Fibroblast of skin of scalp (primary cell): ENCODE measurements at places on chromosomes 1 and 21.

GRCh38 chr1:229344139-229344538 is 1.3 kb upstream of the CCSAP start:
- no peak for DNase-seq

DNA sequence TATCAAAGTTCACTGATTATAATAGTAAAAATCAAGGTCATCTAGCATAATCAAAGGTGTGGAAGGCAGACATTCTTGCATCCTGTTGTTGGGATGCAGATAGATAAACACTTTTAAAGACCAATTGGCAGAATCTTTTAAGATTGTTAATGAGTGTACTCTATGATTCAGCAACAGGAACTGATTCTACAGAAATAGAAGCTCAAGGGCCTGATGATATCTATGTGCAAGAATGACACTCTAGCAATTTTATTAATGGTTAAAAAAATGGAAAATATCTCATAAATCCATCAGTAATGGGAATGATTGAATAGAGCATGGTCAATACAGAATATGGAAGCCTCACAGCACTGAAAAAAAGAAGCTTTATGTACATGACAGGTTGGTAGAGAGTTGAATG is 2.2 kb upstream of the ATP1A4 start:
- DNase-seq: peak; percentile 50

- no peak for DNase-seq
Measured at GRCh38 chr21:18812308-18812707, 408.7 kb upstream of the TMPRSS15 start.

DNA sequence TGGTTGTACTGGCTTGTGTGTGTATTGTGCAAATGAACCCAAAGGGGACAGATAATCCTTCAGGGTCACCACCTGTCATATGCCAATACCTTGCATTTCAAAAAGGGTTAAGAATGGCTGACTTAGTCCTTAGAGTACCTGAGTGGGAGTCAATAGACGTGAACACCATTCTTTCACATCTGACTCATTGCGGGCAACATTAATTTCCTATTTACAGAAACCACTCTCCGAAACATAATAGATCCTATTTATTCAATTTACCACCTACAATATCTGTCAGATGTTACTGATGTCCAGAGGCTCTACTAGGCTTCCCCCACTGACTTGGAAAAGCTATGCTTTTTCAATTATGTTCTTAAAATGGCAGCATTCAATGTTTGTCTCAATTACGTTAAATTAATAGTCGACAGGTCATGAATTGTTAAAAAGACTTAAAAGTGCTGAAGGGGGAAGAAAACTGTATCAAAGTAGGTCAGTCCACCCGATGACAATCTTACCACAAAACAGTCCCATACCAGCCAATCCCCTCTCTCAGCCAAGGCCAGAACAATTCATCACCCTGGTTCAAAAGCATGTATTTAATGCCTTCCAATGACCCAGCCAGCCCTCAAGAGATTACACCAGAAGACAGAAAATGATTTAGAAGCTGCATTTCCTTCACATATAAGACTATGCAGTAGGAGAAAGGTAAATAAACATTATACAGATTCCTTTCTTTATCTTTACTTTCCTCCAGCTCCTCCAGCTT is 48.6 kb upstream of the PLA2G2C start:
- no peak for DNase-seq

DNA sequence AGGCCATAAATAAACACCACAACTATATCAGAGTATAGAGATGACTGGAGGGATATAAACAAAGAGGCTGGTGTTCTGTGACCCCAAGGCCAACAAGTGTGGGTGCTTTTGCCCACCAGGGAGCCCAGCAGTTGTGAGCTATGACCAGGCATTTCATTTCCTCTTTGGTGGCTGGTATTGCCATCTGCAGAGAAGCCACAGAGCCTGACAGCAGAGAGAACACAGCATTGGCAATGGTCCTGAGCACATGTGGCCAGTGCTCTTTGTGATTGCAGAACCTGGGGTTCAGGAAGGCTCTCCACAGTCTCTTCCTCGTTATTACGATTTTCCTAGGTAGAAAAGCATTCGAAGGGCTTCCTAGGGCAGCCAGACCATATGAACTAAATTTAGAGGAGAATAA is 112.3 kb downstream of the TM2D1 start:
- DNase-seq: no peak

DNA sequence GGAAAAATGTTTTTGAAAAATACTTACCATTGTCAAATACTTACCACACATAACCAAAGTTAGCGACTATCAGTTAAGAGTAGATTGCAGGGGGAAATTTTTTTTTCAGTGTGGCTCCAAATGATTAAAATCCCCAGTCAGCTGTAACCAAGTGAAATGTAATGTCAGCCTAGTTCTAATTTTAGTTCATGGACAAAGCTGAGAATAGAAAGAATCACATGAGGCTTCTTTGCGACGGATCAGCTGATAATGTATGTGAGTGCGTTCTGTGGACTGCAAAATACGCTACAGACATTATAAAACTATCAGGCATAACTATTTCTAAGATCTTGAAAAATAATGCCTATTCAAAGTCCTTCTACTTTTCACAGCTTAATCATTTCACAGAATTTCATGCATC is at the start of gene LRRC39:
LRRC39 (minus strand) TSS at position 166 of the 400 bp plus-strand sequence. CDS start 9,740 bp downstream, outside the sequence.
- no peak for DNase-seq

GRCh38 chr1:176696109-176696508 is 233.1 kb downstream of the PAPPA2 start:
- peak; percentile 17 for DNase-seq

GRCh38 chr1:32334274-32334861 is 1.7 kb downstream of the MARCKSL1 start:
- no peak for DNase-seq

- no peak for DNase-seq
Measured at GRCh38 chr1:203546274-203546673, 52.3 kb downstream of the OPTC start.

DNA sequence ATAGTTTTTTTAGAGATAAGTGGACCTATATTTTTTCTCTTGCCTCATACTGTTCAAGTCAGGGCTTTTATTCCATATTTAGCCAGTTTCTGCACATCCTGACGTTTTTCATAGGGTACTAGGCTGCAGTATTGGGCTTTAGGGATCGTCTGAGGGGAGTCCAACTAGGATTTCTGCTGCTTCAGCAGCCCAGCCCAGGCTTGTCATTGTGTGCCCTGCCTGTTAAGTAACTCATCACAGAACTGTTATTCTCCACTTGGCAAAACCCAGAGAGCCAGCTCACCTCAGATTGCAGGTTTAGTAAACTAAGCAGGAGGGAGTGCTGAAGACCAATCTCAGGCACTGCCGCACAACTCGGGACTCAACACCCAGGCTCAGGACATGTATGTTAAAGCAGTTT is 2.8 kb downstream of the GALNT2 start:
- no peak for DNase-seq

GRCh38 chr1:18537386-18538306 is 56.9 kb downstream of the KLHDC7A start:
- DNase-seq: no peak

DNA sequence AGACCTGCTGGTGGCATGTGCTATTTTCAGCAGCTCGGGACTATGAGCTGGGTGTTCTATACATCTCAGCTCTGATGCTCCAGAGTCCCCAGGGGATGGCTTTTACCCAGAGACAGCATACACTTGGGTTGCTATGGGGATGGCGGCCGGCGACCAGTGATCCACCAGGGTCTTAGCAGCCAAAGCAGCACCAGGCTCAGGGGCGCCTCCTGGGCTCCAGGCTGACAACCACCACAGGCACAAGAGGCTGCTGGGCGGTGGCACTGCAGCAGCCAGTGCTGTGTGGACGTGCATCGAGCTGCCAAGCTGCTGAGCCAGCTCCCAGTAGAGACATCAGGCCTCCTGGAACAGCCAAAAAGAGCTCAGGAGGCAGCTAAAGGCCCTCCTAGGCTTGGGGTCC is 37.6 kb upstream of the CLSTN1 start:
- no peak for DNase-seq

DNA sequence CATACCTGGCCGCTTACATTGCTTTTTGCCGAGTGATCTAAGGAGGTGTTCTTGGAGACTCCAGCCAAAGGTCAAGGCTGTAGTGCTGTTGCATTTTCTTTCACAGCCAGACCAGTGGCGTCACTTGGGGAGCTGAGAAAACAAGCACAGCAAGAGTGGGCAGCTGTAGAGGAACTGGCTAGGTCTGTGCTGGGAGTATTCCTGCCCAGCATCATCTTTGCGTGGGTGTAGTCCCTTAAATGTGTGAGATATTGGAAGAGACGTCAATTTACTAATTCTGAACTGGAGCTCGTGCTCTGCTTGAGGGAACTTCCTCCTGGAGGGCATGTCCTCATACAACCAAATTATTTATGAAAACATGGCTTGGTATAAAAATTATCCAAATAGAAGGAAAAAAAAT is 10.2 kb downstream of the UBIAD1 start:
- DNase-seq: no peak

DNA sequence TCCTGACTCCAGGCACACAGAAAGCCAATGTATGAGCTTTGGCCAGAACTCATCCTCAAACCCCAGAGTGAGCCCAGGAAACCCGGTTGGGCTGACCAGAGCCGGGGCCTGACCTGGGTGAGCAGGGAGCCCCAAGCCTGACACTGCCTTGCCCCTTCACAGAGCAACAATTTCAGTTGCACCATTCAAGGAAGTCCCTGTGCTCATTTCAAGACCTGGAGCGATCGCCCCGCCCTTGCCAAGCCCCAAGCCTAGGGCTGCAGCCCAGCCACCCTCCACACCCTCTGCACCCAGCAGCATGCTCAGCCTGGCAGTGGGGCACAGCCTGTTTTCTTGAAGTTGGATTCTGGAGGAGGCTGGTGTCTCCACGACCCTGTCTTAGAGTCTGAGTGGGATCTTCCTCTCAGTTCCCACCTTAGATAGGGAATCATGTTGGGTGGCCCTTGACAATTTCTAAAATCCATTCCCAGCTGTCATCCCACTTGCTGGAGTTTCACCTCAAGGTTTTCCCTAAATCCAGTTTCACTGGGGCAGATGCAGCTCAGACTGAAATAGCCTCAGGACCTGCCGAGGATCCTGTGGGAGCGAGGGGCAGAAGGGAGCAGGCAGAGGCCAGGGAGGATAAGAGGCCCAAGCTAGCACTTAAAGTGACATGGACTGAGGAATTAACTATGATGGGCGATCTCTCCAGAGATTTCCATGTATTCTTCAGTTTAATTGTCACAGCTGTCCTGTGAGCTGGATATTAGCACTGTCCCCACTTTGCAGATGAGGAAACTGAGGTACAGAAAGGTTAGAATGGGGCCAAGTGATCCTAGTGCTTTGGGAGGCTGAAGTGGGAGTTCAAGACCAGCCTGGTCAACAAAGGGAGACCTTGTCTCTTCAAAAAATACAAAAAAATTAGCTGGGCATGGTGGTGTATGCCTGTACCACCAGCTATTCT is 2.5 kb downstream of the NBL1 start:
- DNase-seq: no peak

DNA sequence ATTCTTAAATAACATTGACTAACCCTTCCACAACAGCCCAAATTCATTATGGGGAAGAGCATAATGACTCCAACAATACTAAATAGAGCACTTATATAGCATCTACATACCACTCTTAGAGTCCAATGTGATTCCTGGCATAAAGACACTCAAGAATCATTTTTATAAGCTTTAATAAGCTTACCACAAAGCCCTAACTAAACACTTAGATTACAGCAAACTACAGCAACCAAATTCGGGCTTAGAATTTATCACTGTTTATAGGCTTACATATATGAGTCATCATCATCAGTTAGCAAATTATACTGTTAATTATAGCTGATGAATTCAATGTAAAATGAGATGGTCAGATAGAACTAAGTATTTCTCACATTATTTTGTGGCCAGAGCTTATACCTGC is 7.3 kb downstream of the SCYL3 start:
- no peak for DNase-seq

GRCh38 chr1:156124557-156125483 is 10.3 kb downstream of the LMNA start:
- DNase-seq: no peak

- no peak for DNase-seq
Measured at GRCh38 chr1:6004412-6005123, 12.3 kb upstream of the NPHP4 start.
